ENCODE measurements at places on chromosomes 3 and 15. TPM values are rescaled to one million over a fixed set of nuclear protein-coding genes. Genes with fewer than 3 reads are reported as not detected.

LTK gene
- total RNA-seq, result not detected

BLM gene
- 3.8 TPM for total RNA-seq

GPR27 gene
- 0.25 TPM for total RNA-seq

DNA sequence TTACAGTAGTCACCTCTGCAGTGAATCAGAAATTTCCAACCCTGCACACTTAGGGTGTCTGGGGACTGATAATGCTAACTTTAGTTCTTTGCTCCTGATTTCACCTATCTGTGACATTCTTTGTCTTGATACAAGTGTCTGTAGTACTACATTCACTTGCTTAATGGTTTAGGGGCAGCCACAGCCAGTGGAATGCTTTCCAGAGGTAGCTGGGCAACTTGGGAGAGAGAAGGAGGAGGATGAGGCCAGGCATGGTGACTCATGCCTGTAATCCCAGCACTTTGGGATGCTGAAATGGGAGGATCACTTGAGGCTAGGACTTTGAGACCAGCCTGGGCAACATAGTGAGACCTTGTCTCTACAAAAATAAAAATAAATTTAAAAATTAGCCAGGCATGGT lies 8.5 kb downstream of the BAHD1 start:
- peak; percentile 39 for DNase-seq

DNA sequence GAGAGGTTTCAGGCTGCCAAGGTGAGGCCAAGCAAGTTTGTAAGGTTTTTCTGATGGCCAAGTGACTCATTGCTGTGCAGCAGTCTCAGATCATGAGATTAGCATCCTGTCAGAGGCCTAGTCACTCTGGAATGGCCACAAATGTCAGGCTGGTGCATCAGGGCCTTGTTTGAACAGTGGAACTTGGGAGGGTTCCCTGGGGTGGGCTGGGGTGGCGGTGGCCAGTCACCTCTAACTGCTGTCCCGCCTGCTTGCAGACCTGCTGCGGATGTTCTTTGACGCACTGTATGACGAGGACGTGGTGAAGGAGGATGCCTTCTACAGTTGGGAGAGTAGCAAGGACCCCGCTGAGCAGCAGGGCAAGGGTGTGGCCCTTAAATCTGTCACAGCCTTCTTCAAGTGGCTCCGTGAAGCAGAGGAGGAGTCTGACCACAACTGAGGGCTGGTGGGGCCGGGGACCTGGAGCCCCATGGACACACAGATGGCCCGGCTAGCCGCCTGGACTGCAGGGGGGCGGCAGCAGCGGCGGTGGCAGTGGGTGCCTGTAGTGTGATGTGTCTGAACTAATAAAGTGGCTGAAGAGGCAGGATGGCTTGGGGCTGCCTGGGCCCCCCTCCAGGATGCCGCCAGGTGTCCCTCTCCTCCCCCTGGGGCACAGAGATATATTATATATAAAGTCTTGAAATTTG lies 2.8 kb upstream of the FAM131A start:
- DNase-seq, result peak; percentile 54

- no peak for DNase-seq
These were observed 23.1 kb upstream of the TRIM71 start for GRCh38 chr3:32794487-32795308.

DNA sequence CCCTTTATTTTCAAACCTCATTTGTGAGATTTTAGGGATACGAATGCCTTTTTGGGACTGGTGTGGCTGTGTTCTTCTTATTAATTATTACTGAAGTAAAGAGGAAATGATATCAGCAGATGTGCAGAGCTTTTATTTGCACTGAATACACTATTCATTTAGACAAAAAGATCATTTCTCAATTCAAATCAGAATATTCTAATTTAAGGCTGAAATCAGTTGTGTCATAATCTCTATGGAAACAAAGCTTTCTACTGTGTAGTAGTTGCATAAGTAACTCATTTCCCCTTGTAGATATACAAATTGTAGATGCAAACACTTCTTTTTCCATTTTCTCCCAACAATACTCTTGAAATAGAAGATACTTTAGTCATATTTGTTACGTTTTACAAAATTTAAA lies 56.0 kb downstream of the PDE8A start:
- no peak for DNase-seq

GRCh38 chr3:32945136-32945535 lies 6.3 kb upstream of the CCR4 start:
- no peak for DNase-seq

DNA sequence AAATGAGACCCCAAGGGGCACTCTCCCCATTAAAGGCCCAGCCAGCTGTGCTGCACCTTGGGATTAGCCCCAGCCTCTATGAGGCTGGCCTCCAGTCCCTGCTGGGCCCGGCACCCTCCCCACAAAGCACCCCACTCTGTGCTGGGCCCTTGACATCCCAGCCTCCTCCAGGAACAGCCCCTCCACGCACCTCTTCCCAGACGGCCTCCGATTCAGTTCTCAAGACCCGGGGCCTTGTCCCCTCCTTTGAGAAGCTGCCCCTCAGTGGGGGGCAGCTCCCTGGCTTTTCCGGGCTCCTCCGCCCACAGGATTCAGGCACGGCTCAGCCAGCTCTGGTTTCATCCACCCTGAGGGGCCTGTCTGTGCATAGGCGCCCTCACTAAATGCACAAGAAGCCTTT lies 144.1 kb downstream of the LRRK1 start:
- no peak for DNase-seq
